ENCODE measurements at places on chromosomes 1 and 21.
A peak's percentile ranks its signal among the peaks of the same experiment; 100 is the strongest.

- DNase-seq, result no peak
Observed at GRCh38 chr1:109281680-109282496, 1.1 kb downstream of the PSRC1 start.

DNA sequence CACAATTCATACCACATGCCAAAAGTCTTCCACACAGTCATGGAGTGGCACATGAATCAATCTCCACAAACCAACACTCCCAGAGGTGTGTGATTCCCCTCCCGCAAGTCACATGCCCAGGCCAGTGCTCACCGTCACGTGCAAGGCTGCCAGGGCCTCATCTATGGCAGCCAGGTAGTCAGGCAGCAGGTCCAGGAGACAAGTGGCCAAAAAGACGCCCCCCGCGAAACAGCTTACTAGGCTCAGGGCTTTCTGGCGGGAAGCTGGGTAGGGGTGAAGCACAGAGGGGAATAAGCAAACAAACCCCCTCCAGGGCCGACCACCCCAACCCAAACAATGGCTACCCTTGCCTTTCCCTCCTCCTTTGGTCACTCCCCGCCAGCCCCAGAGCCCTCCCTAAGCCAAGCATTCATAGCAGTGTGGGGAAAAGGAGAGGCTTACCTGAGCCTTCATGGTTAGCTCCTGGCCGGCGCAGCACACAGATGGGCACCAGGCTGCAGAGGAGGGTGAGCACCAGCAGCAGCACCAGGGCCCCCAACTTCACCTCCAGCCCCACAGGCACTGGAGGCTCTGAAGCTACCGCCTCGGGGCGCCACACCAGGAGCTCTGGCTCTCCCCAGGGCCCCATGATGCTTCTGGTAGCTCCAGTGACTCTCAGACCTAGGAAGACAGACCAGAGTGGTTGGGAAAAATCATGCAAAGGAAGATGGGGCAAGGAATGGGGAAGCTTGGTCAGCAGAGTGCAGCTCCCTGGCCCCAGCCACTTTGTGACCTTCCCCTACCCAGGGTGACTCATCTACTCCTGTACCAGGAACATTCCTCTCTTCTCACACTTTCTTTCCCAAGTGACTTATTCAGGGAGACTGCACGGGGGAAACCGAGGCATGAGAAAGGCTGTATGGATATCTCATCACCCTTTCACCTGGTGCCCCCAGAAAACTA is 978 bp downstream of the SLC39A1 start:
- no peak for DNase-seq

DNA sequence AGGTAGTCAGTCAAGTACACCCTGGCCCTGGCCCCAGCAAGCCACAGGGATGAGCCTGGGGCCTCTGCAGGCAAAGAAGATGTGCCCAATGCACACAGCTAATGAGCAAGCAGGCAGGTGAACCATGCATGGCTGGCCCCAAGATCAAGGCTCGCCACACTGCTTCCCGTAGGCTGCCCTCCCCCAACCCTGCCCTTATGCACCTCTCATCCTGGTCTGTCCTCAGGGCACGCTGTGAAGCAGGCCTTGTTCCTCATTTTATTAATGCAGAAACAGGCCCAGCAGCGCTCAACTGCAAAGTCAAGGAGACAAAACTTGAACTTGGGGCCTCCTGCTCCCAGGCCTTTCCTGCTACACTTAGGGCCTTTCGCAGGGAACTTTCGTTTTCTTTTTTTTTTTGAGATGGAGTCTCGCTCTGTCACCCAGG is 35.6 kb upstream of the ID3 start:
- no peak for DNase-seq

DNA sequence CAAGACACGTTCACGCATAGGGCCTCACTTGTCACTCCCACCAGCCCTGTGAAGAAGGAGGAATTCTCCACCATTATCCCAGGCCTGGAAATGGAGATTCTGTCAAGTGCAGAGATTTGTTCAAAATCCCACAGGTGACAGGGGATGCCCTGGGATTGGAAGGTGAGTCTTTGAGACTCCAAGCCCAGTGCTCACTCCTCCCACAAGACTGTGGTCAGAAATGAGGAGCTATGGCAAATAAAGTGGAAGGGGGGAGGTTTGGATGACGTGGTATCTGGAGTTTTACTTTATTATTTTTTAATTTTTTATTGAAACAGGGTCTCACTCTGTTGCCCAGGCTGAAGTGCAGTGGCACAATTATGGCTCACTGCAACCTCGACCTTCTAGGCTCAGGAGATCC is 12.8 kb upstream of the FOXO6 start:
- no peak for DNase-seq

- no peak for DNase-seq
Observed at GRCh38 chr1:198713081-198713480, 74.2 kb downstream of the PTPRC start.

- peak; percentile 43 for DNase-seq
Observed at GRCh38 chr1:200362421-200362820, 47.4 kb downstream of the ZNF281 start.

DNA sequence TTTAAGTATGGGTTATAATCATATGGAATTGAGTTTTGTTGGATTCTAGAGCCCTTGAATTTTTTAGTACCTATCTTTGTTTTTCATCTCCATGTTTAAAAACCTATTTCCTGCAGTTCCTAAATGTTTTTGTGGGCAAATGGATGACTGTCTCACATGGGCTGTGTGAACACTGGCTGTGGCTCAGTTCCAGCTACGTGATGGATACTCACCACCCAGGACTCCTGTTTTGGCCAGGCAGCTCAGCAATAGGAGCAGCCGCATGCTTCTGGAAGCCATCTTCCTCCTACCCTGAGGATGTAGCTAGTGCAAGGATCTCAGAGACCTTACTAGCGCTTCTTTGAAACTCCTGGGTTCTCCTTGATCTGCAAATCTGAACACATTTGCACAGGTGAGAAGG is 2.8 kb downstream of the REG4 start:
- DNase-seq, result no peak

GRCh38 chr1:242877229-242877628 is 352.7 kb upstream of the PLD5 start:
- no peak for DNase-seq

GRCh38 chr1:95311014-95311413 is 77.0 kb downstream of the RWDD3 start:
- no peak for DNase-seq

All from head of caudate nucleus (tissue), 42 donors.